Activated naive CD8-positive, alpha-beta T cell treated with anti-CD3 and anti-CD28 coated beads, Interleukin-2, amount 10 ng/mL, durations not matched to agents 7 days and 5 days (primary cell): ENCODE measurements at places on chromosomes 4 and X.

DNA sequence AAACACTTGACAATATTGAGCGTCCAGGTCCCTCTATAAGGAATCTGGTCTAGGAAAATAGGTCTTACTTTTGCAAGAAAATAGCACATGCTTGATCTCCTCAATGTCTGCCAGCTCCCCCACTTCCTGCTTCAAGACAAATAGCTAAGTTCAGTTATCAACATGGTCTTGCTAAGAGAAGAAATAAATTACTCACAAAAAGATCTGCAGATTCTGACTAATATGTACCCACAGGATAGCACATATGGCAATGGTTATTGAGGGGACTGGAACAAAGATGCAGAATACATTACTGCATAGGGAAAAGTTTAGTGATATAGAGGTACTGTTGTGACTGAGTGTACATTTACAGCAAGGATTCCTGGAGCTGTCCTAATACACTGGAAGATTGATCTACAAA, 457.5 kb upstream of the GRID2 start:
- no peak for DNase-seq
- no peaks in the 10 kb centered on the region for H3K36me3 ChIP-seq
- no peaks in the 10 kb centered on the region for H3K4me1 ChIP-seq
- H3K27ac ChIP-seq: no peak overlapping the region

GRCh38 chr4:178672512-178672911, 1230.3 kb upstream of the AGA start:
- no peaks in the 10 kb centered on the region for H3K4me1 ChIP-seq
- H3K27me3 ChIP-seq: no peaks in the 10 kb centered on the region
- no peak overlapping the region for H3K27ac ChIP-seq
- no peak overlapping the region for H3K4me3 ChIP-seq

- H3K36me3 ChIP-seq: no peaks in the 10 kb centered on the region
- H3K27ac ChIP-seq: no peak overlapping the region
- peaks cover 2% of the 10 kb centered on the region for H3K27me3 ChIP-seq
- H3K4me3 ChIP-seq: no peak overlapping the region
Observed at GRCh38 chr4:40378619-40379018, 43.5 kb downstream of the CHRNA9 start.

GRCh38 chrX:114930227-114930626, 87.2 kb downstream of the IL13RA2 start:
- no peaks in the 10 kb centered on the region for H3K36me3 ChIP-seq
- no peak overlapping the region for H3K27ac ChIP-seq
- no peaks in the 10 kb centered on the region for H3K27me3 ChIP-seq
- H3K4me3 ChIP-seq: no peak overlapping the region

- peak overlapping the region; percentile 58 for H3K27ac ChIP-seq
- H3K4me3 ChIP-seq: peak overlapping the region; percentile 34
- peaks cover 27% of the 10 kb centered on the region for H3K4me1 ChIP-seq
- no peak for DNase-seq
Observed at GRCh38 chr4:102447413-102447812, 53.7 kb upstream of the NFKB1 start.

- no peak overlapping the region for H3K4me3 ChIP-seq
- DNase-seq: no peak
- H3K27ac ChIP-seq: no peak overlapping the region
- peaks cover 18% of the 10 kb centered on the region for H3K36me3 ChIP-seq
- H3K27me3 ChIP-seq: no peaks in the 10 kb centered on the region
- peaks cover 3% of the 10 kb centered on the region for H3K4me1 ChIP-seq
Observed at GRCh38 chrX:150616179-150616862, 47.9 kb downstream of the MTM1 start.

- peak overlapping the region; percentile 90 for H3K4me3 ChIP-seq
- peak overlapping the region; percentile 98 for H3K27ac ChIP-seq
- H3K27me3 ChIP-seq: no peaks in the 10 kb centered on the region
- peaks cover 79% of the 10 kb centered on the region for H3K4me1 ChIP-seq
- DNase-seq: peak; percentile 26
Observed at GRCh38 chr4:40225497-40225896, 28.7 kb downstream of the RHOH start.

DNA sequence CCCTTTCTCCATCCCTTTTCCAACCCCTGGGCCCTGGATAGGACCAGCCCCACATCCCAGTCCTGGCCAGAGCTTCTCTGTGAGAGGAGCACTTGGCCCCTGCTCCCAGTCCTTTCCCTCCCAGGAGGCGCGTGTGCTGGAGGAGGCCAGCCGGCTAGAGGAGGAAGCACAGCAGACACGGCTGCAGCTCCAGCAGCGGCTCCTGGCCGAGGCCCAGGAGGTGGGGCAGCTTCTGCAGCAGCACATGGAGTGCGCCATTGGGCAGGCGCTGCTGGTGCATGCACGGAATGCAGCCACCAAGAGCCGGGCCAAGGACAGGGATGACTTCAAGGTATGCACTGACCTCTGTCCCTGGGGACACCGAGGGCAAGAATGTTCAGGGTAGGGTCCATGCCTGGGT, 87.5 kb downstream of the EVC start:
- H3K27ac ChIP-seq: no peak overlapping the region
- no peaks in the 10 kb centered on the region for H3K36me3 ChIP-seq
- H3K4me3 ChIP-seq: no peak overlapping the region
- H3K4me1 ChIP-seq: no peaks in the 10 kb centered on the region
- no peak for DNase-seq
- no peaks in the 10 kb centered on the region for H3K27me3 ChIP-seq

DNA sequence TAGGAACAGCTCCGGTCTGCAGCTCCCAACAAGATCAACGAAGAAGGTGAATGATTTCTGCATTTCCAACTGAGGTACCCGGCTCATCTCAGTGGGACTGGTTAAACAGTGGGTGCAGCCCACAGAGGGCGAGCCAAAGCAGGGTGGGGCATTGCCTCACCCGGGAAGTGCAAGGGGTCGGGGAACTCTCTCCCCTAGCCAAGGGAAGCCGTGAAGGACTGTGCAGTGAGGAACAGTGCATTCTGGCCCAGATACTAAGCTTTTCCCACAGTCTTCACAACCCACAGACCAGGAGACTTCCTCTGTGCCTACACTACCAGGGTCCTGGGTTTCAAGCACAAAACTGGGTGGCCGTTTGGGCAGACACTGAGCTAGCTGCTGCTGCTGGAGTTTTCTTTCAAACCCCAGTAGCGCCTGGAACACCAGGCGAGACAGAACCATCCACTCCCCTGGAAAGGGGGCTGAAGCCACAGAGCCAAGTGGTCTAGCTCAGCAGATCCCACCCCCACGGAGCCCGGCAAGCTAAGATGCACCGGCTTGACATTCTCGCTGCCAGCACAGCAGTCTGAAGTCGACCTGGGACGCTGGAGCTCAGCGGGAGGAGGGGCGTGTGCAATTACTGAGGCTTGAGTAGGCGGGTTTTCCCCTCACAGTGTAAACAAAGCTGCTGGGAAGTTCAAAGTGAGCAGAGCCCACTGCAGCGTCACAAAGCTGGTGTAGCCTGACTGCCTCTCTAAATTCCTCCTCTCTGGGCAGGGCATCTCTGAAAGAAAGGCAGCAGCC, 84.6 kb downstream of the THOC2 start:
- H3K27ac ChIP-seq: no peak overlapping the region
- peaks cover 37% of the 10 kb centered on the region for H3K36me3 ChIP-seq
- H3K27me3 ChIP-seq: no peaks in the 10 kb centered on the region
- no peak overlapping the region for H3K4me3 ChIP-seq

DNA sequence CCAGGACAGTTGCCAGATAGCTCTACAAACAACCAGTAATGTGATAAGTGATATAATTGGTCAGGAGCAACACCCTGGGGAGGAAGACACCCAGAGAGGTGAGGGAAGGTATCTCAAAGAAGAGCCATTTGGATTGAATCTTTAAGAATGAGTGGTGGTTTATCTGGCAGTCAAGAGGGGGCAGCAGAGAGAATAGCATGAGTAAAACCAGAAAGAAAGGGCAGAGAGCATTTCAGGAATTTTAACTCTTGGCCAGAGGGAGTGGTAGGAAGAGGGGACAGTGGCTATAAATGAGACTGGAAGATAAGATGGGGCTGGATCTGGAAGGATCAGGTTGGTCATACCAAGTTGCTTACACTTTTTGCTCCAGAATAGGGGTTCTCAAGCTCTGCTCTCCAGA, 5.9 kb upstream of the SEPTIN6 start:
- H3K36me3 ChIP-seq: no peaks in the 10 kb centered on the region
- no peak for DNase-seq
- peaks cover 7% of the 10 kb centered on the region for H3K4me1 ChIP-seq
- no peak overlapping the region for H3K4me3 ChIP-seq

DNA sequence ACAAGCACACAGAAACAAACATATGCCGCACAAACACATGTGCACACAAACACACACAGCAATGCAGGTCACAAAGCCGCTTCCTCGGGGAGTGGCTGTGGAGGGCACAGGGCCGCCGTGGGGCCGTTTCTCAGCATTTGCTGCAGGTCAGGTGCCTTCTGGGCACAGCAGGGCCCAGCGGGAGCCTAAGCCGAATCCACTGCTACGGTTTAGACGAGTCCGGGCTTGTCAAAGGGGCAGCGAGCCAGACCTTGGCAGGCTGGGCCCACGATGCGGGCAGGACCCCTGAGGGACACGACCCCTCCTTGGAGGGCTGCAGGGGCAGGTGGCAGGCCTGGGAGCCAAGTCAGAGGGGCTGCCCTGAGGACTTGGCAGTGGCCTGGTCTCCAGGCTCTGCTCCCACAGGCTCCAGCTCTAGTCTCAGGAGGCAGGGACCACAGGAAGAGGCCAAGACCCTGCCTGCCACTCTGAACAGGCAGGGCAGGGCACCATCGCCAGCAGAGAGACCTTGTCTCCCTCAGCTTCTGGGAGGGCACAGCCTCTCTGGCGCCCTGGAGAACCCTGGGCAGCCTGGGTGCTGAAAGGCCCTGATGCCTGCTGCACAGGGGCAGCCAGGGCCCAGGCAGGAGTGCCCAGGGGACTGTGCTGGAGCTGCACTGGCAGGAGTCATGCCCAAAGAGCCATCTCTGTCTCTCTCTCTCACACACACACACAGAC, 5.5 kb upstream of the ATP2B3 start:
- DNase-seq: no peak
- H3K36me3 ChIP-seq: no peaks in the 10 kb centered on the region
- no peak overlapping the region for H3K4me3 ChIP-seq
- peaks cover 7% of the 10 kb centered on the region for H3K27me3 ChIP-seq

DNA sequence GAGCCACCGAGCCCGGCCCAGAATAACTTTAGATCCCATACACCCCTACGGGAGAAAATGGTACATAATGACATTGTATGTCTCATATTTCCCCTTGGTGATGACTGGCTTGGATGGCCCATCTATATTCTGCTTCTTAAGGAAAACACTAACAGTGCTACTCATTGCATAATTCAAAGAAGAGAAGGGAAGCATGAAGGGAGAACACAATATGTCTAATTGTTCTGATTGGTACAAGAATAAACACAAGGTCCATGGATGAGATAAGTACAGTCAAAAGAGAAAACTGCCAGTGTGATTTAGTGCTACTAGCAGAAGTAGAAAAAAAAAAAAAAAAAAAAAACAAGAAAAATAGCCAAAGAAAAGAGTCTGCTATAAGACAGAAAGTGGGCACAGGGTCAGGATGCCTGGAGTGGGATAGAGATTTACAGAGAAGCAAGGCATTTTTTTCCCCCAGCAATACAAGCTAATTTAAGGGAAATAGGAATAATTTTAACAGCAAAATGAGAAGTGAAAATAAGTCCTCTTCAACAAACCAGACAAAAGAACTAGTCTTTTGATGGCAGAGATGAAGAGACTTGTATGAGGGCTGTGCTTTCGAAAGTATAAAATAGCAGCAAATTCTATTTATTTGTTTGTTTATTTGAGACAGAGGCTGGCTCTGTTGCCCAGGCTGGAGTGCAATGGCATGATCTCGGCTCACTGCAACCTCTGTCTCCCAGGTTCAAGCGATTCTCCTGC, 96.5 kb upstream of the MAP3K15 start:
- H3K27ac ChIP-seq: no peak overlapping the region
- no peaks in the 10 kb centered on the region for H3K27me3 ChIP-seq
- no peak overlapping the region for H3K4me3 ChIP-seq

DNA sequence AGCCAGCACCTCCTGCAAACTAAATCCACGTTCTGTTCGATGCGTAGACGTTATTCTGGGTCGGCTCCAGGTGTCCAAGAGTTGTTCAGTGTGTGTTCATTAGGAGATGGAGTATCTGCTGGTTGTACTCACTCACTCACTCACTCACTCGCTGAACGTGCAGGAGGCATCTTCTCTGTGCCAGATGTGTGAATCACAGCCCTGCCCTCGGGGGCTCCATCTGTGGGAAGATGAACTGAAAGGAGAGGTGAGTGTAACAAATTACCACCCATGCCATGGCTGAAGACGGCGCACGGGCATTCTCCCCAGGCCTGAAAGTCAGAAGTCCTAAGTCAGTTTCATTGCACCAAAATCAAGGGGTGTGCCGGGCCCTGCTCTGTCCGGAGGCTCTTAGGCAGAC, 16.1 kb downstream of the NSG1 start:
- no peaks in the 10 kb centered on the region for H3K4me1 ChIP-seq
- no peak for DNase-seq
- no peak overlapping the region for H3K27ac ChIP-seq
- H3K4me3 ChIP-seq: no peak overlapping the region
- H3K27me3 ChIP-seq: no peaks in the 10 kb centered on the region

- H3K4me1 ChIP-seq: no peaks in the 10 kb centered on the region
- H3K27ac ChIP-seq: no peak overlapping the region
- no peaks in the 10 kb centered on the region for H3K27me3 ChIP-seq
- H3K4me3 ChIP-seq: no peak overlapping the region
- no peak for DNase-seq
Observed at GRCh38 chrX:124518885-124519284, 172.5 kb downstream of the SH2D1A start.

DNA sequence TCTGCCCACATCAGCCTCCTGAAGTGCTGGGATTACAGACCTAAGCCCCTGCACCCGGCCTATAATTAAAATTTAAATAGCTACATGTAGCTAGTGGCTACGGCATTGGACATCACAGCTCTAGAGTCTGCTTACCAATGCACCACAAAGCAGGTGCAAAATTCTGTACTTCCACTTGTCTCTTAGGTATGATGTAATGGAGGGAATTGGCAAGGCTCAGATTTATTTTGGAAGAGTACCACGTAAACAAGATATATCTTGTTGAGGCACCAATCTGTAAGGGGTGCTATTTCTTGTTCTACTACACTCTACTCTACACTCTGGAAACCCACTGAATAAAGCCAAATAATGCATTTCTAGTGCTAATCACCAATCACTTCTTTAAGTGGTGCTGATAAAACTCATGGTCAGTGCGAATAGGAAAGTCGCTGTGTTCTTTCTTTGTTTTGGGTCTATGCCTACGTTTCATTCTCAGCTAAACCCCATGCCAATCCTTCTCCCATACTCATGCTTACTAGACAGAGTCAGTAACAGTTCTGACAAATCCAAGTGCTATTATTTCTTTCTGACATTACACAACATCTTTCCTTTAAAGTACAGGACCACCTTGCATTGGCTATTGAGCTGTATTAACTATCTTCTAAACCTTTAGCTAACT, 92.3 kb downstream of the GC start:
- no peaks in the 10 kb centered on the region for H3K27me3 ChIP-seq
- H3K4me1 ChIP-seq: no peaks in the 10 kb centered on the region
- H3K27ac ChIP-seq: no peak overlapping the region
